ENCODE measurements at places on chromosomes 12 and 14.

DNA sequence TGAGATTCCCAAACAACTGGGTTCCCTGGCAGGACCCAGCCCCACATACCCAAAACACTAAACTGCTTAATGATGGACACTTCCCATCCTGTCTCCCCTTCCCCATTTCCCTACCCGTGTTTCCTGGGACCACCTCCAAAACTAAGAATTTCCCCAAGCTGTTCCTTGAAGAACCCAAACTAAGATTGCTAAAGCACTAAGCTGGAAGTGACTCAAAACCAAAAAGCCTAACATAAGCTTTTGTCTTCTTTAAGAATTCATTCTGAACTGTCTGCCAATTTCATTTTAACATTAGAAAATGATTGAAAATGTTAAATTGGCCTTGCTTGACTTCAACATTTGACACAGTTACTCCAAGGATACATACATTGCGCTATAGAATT lies 29.5 kb upstream of the STAB2 start:
- DNase-seq, result no peak

- DNase-seq, result no peak
Measured at GRCh38 chr12:93982771-93983315, 165.5 kb upstream of the PLXNC1 start.

DNA sequence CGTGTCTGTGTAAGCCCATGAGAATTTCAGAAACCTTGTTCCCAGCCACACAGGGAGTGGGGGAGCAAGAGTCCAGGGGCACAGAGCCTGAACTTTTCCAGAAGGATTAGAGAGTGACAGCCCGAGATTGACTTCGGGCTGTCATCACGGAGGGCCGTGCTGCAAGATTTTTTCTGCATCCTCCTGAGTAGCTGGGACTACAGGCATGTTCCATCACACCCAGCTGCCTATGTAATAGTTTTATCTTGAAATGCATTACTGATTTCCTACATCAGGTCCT lies 14.4 kb downstream of the EVL start:
- no peak for DNase-seq

DNA sequence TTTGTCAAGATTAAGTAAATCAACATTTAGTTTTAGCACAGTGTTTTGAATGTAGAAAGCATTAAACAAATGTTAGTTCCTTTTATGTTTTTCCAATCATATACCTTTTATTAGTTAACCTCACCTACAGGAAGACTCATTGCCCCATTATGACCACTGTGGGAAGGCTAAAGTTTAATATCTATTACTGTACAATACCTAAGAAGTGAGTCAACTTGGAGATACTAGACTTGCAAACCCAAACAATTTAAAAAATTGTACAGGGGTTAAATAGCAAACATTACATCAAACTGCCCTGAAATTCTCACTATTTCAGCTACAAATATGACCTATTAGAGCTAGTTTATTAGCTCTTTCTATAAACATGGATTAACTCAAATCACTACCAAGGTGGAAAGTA lies 8.6 kb upstream of the G2E3 start:
- no peak for DNase-seq

DNA sequence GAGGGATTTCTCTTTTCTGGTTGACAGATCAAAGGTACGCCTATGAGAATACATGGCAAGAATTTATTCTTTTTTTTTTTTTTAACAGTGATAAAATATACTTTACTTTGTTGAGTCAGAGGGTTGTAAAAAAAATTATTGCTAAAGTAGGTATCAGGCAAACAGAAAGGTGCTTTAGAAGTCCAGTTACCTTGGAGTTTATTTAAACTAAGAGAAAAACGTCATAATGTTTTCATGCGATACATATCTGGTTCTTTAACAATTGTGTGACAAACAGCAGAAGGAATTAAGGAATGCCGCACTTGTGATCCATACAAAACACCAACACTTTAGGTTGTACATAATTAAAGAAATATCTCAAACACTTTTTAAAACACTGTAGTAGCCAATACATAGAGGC lies 94.2 kb downstream of the BORCS5 start:
- DNase-seq, result no peak

DNA sequence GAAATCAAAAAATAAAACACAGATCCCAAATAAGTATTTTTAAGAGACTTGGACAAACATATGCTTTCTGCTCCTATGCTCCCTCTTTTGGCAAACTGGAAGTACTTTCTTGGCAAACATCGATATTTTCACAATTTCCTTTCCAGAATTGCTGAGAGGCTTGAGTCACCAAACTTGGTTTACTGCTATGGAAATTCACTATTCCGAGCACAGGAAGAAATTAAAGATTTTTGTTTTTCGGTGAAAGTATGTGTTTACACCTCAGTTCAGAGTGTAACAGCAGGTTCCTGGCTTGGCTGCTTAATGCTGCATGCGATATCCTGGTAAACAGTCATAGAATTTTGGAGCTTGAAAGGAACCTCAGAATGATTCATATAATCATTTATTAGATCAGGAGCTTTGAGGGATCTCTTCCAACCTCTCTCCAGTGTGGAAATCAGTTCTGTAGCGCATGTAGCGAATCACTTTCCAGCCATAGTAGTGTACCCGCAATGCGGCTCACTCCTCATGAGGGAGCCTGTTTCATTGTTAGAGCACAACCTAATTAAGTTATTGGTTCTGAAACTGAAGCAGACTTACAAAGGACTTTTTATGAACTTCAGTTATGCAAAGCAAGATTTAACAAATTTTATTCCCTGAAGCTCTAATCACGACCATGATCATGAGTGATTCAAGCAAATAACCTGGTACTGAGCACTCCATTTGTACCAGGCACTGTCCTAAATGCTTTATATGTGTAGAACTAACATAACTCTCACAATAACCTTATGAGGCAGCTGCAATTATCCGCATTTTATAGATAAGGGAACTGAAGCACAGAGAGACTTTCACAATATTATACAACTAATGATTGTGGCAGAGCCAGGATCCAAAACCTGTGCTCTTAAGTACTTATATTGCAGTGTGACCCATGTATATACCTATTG lies 56.4 kb upstream of the ATP2A2 start:
- DNase-seq, result peak; percentile 48

DNA sequence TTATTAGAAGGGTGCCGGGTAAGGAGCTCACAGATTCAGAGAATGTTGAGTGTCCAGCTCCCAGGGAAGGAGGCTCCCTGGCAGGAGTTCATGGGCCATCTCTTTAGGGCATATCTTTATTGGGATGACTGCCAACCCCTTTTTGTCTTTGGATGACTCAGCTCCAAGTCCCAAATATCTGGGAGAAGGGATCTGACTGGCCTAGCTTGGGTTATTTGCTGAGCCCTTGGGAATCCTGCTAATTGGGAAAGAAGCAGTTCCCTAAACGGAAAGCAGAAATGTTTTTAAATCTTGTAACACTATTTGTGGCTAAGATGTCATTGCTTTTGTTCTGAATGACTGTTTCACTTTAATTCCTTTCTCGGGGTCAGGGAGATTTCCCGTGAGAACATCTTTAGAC lies 12.6 kb downstream of the DDX55 start:
- no peak for DNase-seq
